ENCODE measurements at places on chromosomes 3 and 15. TPM values are rescaled to one million over a fixed set of nuclear protein-coding genes. Genes with fewer than 3 reads are reported as not detected.
A peak's percentile ranks its signal among the peaks of the same experiment; 100 is the strongest.

- no peak for DNase-seq
Measured at GRCh38 chr3:149319750-149320149, 13.7 kb downstream of the TM4SF18 start.

GRCh38 chr3:61561374-61562041, at the start of gene PTPRG:
Gene PTPRG (plus strand): TSS chr3:61561571. CDS start chr3:61562288, 717 bp downstream.
- DNase-seq = peak; percentile 90

DNA sequence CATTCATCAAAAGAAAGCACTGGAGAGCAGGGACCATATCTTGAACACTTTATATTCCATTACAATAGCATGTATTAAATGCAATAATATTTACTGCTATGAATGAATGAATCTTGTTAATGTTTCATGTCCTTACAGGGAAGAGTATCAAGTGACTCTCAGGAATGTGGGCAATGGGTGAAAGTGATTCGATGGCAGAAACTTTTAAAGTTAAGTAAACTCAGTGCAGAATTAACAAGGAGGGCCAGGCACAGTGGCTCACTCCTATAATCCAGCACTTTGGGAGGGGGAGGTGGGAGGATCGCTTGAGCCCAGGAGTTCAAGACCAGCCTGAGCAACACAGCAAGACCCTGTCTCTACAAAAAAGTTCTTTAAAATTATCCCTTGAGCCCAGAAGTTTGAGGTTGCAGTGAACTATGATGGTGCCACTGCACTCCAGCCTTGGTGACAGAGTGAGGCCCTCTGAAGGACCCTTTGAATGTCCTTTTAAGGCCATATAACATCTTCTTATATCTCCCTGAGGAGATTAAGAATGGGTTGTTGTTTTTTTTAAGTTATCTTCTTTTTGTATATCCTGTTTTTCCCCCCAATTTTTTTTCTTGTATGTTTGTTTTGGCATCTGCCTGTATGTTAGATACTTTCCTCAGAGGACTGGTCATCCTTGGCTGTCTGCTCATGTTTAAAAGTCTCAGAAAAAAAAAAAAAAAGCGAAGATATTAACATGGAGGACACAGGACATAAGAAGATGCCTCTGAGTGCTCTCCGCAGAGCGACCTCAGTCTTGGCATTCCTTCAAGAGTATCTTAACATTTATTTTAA, 9.6 kb upstream of the FSIP1 start:
- DNase-seq = no peak

Gene SLC15A2
- total RNA-seq = 2.3 TPM

GRCh38 chr3:5055357-5056110, 66.6 kb upstream of the ARL8B start:
- DNase-seq = no peak

- no peak for DNase-seq
Measured at GRCh38 chr15:64690578-64691296, 84.7 kb downstream of the RBPMS2 start.

Gene DUSP7
- total RNA-seq = 10.9 TPM

Gene SLCO2A1
- 29.1 TPM for total RNA-seq

DNA sequence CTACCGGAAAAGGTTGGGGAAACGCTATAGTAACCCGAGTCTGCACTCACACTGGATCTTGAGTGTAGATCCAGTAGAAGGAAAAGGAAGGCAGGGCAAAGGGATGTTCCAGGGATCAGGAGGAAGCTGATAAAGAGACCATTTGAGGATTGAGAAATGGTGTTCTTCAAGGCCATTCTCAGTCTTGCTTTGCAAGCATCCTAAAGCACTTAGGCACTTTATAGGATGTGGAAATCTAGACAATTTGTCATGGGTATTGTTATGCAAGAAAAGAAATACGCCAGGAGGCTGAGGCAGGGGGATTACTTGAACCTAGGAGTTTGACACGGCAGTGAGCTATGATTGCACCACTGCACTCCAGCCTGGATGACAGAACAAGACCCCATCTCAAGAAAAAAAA, 13.2 kb upstream of the SCAMP5 start:
- no peak for DNase-seq

DNA sequence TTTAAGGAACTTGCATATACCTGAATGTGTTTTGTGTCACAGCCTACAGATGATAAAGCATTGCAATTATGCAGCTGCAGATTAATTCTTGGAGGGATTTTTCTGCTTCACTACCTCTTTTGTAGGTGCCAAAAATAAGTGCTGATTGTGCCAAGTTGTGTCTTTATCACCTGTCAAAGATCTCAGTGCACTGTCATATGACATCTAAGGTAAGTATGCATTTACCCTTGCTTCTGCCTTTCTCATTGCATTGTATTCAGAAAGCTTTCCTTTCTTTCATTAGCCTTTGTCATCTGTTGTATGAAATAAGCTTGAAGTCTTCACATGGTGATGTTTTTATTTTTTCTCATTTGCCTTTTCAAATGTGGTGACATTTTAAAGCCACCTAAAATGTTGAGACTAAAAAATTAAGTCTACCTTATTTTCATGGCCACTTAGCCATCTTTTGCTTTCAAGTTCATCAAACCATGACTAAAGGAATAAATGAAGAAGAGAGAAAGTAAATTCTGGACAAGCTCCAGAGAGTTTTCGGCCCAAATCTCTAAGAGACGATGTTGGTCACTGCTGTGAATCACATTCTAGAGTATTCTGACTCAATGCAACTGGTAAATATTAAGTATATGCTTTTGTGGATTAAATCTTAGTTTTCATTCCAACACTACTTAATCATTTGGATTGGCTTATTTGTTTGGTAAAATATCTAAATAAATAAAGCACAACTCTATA, 381.8 kb upstream of the EPHA3 start:
- DNase-seq = no peak

- DNase-seq = no peak
Measured at GRCh38 chr3:165820671-165821123, 16.5 kb downstream of the BCHE start.

- no peak for DNase-seq
Measured at GRCh38 chr15:89457086-89457485, 39.3 kb downstream of the RHCG start.

Gene C3orf85
- total RNA-seq = not detected

- DNase-seq = no peak
Measured at GRCh38 chr3:39811561-39811960, 2.2 kb downstream of the MYRIP start.

Gene DAZL
- total RNA-seq = 0.21 TPM

- no peak for DNase-seq
Measured at GRCh38 chr3:65833761-65834505, 204.8 kb downstream of the MAGI1 start.

DNA sequence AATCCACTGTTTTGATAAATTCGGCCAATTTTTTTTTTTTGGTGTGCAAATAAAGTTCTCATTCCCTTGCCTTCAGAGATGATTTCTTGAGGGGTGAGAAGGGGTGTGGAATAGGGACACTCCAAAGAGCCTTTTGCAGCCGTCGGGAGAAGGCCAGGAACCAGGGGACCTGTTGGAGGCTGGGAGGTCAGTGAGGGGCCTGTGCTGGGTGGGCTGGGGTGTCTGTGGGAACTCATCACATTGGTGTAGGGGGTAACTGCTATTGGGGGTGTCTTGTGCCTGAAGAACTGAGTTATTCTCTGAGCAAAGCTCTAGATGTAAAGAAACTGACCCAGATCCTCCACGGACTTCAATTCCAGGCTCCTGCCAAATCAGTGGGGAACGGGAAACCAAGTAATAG, 13.5 kb upstream of the SKIC8 start:
- no peak for DNase-seq

DNA sequence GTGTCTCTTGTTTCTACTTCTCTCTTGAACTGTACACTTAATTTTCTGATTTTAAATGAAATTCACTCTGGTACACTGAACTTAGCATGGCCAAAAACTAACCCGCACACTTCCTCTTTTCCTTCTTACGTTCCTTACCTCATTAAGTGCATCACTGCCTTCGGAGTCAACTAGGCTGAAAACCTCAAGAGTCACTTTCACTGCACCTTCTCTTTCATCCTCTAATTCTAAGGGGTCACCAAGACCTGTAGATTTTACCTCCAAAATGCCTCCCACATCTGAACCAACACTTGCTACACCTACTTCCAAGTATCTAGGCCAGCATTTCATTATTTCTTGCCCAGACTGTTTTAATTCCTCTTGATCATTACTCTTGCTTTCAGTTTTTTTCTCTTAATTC, 6.6 kb downstream of the CBLB start:
- no peak for DNase-seq

GRCh38 chr3:49889296-49889695, 14.4 kb downstream of the MST1R start:
- DNase-seq = no peak

- no peak for DNase-seq
Measured at GRCh38 chr3:69770219-69770618, 31.0 kb downstream of the MITF start.

Gene GRIP2
- 0.77 TPM for total RNA-seq

Gene EFHB
- under 0.01 TPM for total RNA-seq

GRCh38 chr3:102229062-102229655, 205.7 kb upstream of the ZPLD1 start:
- peak; percentile 68 for DNase-seq

Gene GP5
- total RNA-seq = 0.41 TPM

DNA sequence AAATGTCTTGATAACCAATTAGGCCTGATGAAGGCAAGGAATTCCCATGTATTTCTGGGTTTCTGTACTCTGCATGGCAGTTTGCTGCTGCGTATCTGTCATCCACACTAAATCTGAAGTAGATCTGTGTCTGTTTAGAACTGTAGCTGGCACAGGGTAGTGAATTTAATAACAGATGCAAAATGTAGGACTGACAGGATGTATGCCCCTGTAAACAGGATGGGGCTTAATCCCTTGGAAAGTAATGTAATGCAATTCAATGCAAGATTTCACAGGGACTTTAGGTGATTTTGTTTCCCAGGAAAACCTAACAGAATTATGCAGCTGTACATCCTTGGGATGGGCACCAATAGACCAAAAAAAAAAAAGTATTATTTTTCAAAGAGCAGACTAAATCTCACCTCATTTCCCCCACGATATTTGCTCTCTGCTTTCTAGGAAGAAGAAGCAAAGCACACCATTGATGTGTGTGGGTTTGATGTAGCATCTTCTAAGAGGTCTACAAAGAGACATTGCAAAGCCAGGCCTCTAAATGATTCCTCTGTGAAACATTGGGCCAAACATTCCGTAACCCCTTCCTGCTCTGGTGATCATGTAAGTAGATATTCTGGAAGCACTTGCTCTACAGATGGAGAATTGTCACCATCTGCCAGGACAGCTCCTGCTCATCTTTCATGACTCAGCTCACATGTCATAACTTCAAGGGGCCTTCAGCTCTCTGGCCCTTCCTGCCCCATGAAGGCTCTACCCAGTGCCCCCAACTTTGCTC, 464.3 kb upstream of the RGMA start:
- DNase-seq = no peak

DNA sequence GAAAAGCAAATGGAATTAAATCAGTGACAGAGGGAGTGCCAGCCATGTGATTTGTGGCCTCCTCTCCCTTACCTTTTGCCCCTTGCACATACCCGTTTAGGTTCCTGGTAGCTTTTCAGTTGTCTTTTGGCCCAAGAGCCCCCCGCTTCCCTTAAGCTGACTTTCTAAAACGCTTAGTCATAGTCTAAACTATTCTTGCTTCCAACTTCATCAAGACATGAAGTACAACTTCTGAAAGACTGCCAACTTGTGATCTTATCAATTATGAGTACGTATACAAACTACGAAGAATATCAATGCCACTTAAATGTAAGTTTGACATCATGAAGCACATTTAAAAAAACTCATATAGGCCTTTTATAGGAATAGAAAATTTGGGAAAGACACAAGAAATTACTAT, 61.9 kb downstream of the EIF3J start:
- DNase-seq = no peak

Gene KBTBD8
- 2.6 TPM for total RNA-seq
